Urinary bladder (tissue), 4 donors: ENCODE measurements at places on chromosomes 11 and 22. TPM values are rescaled to one million over a fixed set of nuclear protein-coding genes. Genes with fewer than 3 reads are reported as not detected.

- peak; percentile 88 for DNase-seq
These were observed at the start of gene NCAM1 for GRCh38 chr11:112961146-112961668. TSS of gene NCAM1 (plus strand) at chr11:112961420.

DNA sequence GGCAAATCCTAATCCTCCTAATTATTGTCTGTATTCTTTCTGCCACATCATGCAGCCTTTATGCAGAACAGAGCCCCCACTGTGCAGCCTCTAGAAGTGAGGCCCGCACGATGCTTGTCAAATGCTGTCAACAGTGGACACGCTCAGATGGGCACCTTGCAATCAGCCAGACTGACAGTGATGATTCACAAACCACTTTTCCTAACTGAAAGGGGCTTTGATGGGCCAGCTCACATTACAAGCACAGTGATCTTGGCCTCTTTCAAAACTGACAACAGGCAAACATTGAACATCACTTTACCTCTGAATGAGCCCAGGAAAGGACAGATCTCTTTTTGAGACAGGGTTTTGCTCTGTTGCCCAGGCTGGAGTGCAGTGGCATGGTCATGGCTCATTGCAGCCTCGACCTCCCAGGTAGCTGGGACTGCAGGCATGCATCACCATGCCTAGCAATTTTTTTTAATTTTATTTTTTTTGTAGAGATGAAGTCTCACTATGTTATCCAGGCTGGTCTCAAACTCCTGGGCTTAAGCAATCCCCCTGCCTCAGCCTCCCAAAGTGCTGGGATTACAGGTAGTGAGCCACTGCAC, 18.0 kb upstream of the E2F8 start:
- DNase-seq = no peak

- DNase-seq = no peak
These were observed 40.1 kb upstream of the TIMP3 start for GRCh38 chr22:32761251-32761903.

- DNase-seq = peak; percentile 85
These were observed at the start of gene FAM111B for GRCh38 chr11:59106363-59107336. TSS of gene FAM111B (plus strand) at chr11:59107237. CDS start at chr11:59109626, 2,389 bp downstream.

DNA sequence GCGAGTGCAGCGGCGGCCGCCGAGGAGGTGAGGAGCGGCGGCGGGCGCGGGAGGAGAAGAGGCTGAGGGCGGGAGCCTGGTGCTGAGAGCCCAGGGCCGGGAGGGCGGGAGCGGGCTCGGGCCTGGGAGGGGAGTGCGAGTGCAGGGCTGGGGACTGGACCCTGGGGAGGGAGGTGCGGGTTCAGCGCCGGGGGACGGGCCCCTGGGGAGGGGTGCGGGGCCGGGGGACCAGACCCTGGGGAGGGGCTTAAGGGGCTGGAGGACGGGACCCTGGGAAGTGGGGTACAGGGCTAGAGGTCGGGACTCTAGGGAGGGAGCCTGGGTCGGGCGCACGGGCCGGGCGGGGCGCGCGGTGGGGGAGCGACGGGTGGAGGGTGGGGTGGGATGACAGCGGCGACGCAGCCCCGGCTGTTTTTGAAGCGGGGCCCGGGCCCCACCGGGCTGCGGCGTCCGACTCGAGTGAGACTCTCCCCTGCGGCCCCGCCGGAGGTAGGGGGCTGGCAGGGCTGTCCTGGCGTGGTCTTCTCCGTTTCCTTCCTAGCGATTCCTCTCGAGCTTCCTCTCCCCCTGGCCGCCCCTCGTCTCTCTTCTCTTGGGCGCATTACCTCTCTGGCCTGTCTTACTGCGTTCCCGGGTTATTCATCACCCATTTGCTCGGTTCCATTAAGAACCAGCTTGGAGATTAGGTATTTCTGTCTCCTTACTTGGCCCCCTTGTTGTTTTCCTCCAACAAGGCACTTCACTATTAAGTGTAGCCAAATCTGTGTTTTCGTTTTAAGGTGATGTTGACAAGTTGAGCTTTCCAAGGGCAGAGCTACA, 754 bp downstream of the NUP50 start:
- DNase-seq = no peak

DNA sequence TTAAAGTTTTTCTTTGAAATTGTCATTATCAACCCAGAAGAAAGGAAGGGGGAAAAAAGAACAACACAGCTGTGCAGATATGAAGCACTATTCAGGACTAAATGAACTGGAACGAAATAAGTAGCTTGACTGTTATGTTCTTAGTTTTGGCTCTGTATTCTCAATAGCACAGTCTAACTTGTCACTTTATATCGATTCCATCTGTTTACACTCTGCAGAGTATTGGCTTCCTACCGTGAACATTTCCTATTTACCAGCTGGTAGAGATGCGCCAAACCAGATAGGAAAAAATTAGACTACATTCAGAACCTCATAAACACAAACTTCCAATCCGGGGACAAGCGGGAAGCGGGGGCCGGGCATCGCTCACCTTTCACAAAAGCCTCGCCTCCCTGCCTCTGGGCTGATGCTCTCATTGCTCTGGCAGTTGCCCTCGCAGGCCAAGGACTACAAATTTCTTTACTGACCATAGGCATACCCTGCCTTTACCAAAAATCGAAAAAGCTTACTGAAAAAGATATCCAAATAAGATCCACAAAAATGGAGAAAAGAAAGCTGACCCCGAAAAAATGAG, 66.2 kb downstream of the EFCAB6 start:
- DNase-seq = no peak

GRCh38 chr11:126327281-126328000, 23.6 kb downstream of the DCPS start:
- DNase-seq = no peak

DNA sequence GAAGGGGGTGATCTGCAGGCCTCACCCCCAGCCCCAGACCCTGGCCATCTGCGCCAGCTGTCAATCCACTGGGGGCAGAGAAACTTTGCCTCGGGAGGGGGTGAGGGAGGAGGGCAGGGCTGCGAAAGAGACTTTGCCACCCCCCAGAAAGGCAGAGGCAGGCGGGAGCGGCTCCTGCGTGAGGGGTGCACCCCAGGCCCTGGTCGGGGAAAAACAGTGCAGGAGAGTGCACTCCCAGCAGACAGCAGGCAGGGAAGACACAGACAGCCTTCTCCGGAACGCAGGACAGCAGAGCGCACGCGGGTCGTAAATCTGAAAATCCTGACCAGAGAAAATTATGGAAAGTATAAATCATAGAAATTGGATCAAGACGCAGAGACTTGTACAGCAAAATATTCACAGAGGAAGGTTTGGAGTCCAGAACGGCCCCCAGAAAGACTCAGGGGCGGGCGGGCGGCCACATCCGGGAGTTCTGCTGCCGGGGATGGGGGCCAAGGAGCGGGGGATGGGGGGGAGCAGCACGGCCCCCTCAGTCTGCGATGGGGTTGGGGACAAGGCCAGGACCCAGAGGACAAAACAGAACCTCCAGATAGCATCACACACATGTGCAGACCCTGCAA, 8.0 kb upstream of the MRPL23 start:
- DNase-seq = no peak

- no peak for DNase-seq
These were observed 727.0 kb upstream of the ANO5 start for GRCh38 chr11:21465920-21466319.

DNA sequence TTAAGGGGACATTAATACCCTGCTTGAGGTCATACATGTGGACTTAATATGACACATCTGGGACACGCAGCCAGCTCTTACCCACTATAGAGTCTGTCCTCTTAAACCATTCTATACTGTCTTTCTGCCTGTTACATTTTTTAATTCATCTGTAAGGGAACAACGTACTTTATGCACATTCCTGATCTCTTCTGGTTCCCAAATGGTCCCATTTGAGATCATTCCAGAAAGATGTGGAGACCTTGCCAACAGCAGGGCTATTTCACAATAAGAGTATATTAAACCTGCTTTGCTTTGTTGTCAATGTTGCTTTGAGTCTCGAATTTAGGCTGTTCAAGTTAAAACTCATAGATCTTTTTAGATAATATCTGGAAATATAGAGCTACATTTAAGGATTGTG, 332.2 kb upstream of the RAG2 start:
- no peak for DNase-seq

GRCh38 chr11:46426233-46426991, 34.8 kb upstream of the CHRM4 start:
- no peak for DNase-seq

DNA sequence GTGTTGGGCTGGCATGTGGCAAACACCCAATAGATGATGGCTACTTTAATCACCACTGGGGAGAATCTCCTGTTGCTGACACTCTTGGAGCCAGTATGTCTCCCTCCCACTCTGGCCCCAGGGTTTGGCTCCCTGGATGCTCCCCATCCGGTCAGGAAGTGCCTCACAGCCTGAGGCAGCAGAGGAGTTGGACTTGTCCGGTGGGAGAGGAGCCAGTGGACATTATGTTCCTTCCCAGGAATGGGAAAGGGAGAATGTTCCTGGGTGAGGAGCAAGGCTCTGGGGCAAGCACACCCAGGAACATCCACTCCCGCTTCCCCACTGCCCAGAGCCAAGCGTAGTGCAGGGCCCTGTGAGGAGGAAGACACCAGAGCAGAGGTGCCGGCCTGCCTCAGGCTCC, 84.6 kb upstream of the NAV2 start:
- no peak for DNase-seq

DNA sequence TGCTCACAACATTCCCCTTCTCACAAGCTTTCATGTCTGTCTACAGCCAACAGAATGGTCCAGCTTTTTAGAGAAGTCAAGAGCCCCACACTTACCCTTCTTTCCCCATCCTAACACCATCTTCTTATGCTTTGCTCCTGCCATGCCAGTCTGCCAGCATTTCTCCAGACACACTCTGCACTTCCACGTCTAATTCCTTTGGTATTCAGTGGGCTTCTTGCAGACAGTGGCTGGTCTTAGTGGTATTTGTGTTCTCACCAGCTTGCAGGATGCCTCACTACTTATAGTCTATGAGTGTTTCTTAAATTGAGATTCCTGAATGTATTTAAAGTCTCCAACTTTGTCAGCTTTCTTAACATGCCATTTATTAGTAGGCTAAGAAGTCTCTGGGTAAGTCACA, 154.4 kb downstream of the BBOX1 start:
- DNase-seq = no peak

DNA sequence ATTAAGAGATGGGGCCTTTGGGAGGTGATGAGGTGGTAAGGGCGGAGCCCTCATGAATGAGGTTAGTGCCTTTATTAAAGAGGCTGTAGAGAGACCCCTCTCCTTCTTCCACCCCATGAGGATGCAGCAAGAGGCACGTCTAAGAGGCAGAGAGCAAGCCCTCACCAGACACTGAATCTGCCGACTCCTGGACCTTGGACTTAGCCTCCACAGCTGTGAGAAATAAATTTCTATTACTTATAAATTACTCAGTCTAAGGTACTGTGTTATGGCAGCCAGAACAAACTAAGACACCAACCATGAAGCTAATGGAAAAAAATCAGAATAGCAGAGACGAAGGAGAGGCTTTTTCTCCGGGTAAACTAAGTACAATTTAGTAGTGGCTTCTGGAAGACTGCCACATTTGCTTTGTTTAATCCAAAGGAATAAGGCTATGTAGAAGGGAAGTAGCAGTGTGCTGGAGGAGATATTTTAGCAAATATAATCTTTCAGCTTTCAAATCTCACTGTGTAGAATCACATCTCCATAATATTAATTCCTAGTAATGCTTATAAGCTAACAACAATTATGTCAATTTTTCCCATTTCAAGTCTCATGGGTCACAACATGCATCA, 12.3 kb upstream of the SIK2 start:
- no peak for DNase-seq

DNA sequence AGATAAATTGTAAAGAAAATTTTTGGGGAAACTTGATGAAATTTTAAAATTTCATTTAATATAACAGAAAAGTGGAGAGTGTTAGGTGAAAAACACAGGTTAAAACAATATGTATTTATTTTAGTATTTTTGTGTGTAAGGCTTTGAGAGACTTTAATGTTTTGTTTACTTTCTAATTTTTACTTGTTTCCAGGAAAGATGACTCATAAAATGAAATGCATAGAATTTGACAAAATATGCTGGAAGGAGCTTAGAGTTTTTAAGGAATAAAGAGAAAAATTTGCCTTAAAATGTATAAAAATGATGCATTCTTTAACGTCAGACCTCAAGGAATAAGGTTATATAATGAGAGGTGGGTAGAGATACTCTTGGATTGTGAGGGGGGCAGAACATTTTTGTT, 1205.1 kb upstream of the CNTN5 start:
- DNase-seq = no peak

DNA sequence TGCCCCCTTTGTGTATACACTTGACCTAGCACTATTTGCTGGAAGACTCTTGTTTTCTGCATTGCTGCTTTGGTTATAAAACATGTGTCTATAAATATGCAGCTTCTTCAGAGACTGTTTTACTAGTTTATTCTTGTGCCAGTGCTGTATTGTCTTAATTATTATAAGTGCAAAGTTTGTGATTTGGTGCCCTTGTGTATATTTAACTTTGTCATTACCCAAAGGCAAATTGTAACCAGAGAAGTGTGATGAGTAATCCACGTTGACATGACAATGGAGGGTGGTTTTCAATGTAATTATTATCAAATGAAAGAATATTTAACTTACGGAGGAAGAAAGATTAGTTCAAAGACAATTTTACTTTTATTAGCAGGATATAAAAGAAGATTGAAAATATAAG, 75.0 kb upstream of the PRODH start:
- no peak for DNase-seq

GRCh38 chr11:100619484-100619883, 67.6 kb upstream of the ARHGAP42 start:
- DNase-seq = no peak

- no peak for DNase-seq
These were observed 4.5 kb downstream of the GSTT2 start for GRCh38 chr22:23984430-23984829.

TYR gene
- not detected for polyA plus RNA-seq

TMPRSS6 gene
- polyA plus RNA-seq = 0.04 TPM

RPUSD4 gene
- 19.1 TPM for polyA plus RNA-seq

HORMAD2 gene
- polyA plus RNA-seq = 0.04 TPM

MED17 gene
- 19.7 TPM for polyA plus RNA-seq

CHRDL2 gene
- polyA plus RNA-seq = 72.8 TPM

GTSE1 gene
- polyA plus RNA-seq = 0.33 TPM

OR10A2 gene
- polyA plus RNA-seq = not detected
